ELR (cell line): ENCODE measurements at places on chromosomes 5 and 9.
A peak's percentile ranks its signal among the peaks of the same experiment; 100 is the strongest.

- peak; percentile 57 for DNase-seq
Observed at GRCh38 chr5:171494452-171495121, 75.1 kb downstream of the FGF18 start.

DNA sequence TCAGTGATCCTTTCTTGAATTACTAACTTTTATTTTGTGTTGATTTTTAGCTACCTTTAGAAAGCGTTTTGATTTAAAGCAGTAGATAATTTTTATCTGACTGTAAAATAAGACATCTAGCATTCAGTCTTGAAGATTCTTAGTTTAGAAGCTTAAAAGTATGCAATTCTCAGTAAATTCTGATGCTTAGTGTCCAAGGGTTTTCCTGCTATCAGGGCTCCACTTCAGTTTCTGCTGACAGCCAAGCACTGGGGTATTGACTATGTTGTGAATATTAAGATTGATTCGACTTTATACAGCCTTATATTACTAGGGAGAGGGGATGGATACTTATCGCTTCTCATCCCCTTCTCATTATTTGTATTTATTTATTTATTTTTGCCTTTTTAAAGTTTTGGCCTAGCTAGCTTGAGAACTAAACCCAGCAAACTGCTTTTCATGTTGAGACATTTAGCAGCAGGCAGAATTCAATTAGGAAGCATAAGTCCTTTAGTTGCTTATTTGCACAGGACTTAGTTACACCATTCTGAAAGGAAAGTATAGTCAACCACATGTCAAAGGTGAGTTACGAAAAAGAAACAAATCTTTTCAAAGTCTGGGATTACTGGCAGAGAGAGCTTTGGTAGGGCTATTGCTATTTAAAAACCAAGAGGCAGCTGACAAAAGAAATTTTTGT lies 2.9 kb downstream of the PBX3 start:
- no peak for DNase-seq

GRCh38 chr5:79023348-79023747 lies 38.2 kb upstream of the ARSB start:
- DNase-seq = no peak

DNA sequence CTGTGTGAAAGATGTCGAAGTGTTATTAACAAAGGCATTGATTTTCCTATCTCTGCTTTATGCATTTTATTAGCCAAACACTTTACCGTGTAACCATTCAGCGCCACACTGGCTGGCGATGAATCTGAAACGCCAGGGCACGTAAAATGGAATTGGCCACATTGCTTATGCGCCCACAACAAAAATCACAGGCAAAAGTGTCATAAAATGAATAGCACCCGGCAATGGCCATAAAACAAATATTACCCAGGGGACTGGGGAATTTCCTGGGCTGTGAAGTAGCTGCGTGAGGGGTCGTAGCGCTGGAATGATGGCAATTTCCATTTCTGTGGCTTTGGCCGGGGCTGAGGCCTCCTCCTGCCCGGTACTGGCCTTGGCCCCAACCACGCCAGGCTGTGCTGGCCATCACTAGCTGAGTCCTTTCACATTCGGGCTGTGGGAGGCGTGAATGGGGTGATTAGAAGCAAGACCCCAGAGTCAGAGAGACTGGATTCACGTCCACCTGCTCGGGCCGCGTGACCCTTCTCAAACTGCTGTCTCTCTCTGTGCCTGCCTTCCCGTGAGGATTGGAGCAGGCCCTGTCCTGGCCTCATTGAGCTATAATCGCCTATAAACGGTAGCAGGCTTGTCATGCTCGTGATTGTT lies 254.5 kb downstream of the PBX3 start:
- no peak for DNase-seq

DNA sequence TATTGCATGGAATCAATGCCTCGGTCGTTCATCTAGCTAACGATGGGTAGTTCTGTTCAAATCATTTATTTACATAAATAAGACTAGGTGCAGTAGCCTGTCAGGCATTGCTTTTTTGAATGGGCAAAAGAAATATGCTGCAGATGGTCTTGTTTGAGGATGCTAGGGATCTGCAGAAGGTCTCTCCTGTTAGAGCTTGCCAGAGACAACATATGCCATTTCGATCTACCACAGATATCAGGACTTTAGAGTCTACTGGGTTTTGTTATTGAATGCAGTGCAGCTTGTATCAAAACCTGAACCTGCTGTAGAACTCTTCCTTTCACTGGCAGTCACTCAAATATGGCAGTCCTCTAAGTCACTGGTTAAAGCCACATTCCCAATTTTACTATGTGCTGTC lies 381.1 kb upstream of the CDH10 start:
- no peak for DNase-seq

GRCh38 chr5:27208051-27208450 lies 169.7 kb upstream of the CDH9 start:
- DNase-seq = peak; percentile 12

- peak; percentile 61 for DNase-seq
Observed at GRCh38 chr9:99239341-99240060, 17.4 kb downstream of the SEC61B start.
